Activated CD8-positive, alpha-beta memory T cell treated with anti-CD3 and anti-CD28 coated beads, Interleukin-2, amount 50 U/mL, for 4 hours (primary cell): ENCODE measurements at places on chromosomes 1 and 21.
A peak's percentile ranks its signal among the peaks of the same experiment; 100 is the strongest.

- peak; percentile 50 for DNase-seq
Measured at GRCh38 chr1:203216274-203217138, 13.0 kb downstream of the CHIT1 start.

DNA sequence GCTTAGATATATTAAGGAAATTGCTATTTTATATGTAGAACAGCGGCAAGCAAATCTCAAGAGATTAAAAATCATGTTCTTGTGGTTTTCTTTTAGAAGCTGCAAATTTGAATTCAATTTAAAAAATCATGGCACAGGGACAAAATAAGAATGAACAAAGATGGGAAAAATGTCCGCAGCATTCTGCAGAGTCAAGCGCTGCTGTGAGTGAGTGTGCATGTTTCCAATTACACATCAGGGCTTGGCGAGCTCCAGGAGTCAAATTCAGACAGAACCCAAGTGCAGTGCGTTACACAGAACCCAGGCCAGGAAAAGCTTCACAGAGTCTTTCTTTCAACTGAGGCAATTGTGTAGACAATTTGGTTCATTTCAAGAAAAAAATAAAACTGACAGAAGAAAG lies 33.3 kb upstream of the ERG start:
- no peak for DNase-seq

GRCh38 chr1:236015539-236015938 lies 49.4 kb downstream of the NID1 start:
- DNase-seq, result no peak

DNA sequence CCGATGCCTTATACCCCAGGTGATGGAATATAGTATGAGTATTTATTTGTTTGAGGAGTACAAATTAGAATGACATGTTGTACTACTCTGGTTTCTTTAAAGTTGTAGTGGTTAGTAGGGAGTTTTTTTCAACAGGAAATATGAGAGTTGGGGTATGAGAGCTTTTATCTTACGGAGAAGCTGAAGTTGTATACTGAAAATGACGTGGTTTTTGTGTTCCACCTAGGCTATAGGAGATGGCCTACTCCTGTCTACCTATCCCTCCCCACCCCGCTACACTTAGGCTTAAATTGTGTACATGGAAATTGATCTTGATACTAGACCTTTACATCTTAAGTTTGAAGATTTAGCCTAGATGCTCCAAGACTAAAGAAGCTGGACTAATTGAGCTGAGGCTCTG lies 6.8 kb upstream of the HAX1 start:
- no peak for DNase-seq

- no peak for DNase-seq
Measured at GRCh38 chr1:167764458-167765330, 42.9 kb downstream of the MPZL1 start.

DNA sequence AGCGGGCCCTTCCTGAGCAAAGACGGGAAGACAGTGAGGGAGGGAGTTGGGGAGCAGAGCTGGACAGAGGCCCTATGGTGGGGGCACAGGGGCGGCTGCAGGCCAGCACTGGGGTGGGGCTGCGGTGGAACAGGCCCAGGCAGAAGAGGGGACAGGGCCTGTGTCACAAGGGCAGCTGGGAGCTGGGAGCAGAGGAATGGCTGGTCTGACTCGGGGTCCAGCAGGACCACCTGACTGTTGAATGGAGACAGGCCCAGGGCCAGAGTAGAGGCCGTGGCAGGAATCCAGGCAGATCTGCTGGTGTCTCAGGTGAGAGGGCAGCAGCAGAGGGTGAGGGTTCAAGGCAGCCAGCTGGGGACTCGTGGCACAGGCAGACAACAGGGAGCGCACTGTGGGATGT lies 25.3 kb downstream of the CTNNBIP1 start:
- DNase-seq, result no peak

- DNase-seq, result no peak
Measured at GRCh38 chr1:238377280-238377919, 486.7 kb upstream of the ZP4 start.

DNA sequence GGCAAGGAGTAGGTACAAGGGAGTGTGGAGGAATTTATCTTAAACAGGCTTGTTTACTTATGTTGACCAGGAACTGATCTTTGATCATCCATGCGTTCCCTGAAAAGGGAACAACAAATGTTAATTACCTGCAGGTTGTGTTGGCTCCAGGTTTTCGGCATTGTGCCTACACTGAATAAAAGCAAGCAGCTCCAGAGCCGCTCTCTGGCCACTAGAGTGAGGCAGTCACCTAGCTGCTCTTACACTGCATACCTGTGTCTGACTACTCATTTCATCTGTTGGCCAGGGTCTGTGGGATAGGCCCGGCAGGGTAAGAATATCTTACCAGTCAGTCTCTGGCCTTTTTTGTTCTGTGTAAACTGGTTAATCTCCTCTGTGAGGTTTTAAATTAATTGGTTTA lies 183.6 kb downstream of the HFM1 start:
- DNase-seq, result no peak
